Regular cardiac myocyte (primary cell): ENCODE measurements at places on chromosomes 7 and 10. TPM values are rescaled to one million over a fixed set of nuclear protein-coding genes. Genes with fewer than 3 reads are reported as not detected.

NACAD gene
- 0.38 and 0.56 TPM in 2 replicates for total RNA-seq

TRA2A gene
- 14.4 and 44.9 TPM in 2 replicates for total RNA-seq

BTBD16 gene
- total RNA-seq: under 0.01 TPM in 1 of 2 replicates, not detected in the other

LRRC4 gene
- total RNA-seq: 0.19 TPM in 1 of 2 replicates, not detected in the other

GCK gene
- 0.38 and 0.85 TPM in 2 replicates for total RNA-seq

FRG2B gene
- not detected in 2 replicates for total RNA-seq

ATP6V0A4 gene
- total RNA-seq: under 0.01 and 0.28 TPM in 2 replicates

EBLN1 gene
- not detected in 2 replicates for total RNA-seq

HABP2 gene
- total RNA-seq: under 0.01 and 0.19 TPM in 2 replicates

HOXA10 gene
- not detected in 2 replicates for total RNA-seq

FAM25C gene
- not detected in 2 replicates for total RNA-seq

FRMPD2 gene
- not detected in 2 replicates for total RNA-seq

DLG5 gene
- total RNA-seq: 22.8 and 35.1 TPM in 2 replicates

PON3 gene
- total RNA-seq: under 0.01 TPM in 2 replicates

ARL3 gene
- 6.2 and 11.5 TPM in 2 replicates for total RNA-seq

ERCC6 gene
- 62.7 and 78.9 TPM in 2 replicates for total RNA-seq

MYH16 gene
- total RNA-seq: under 0.01 TPM in 1 of 2 replicates, not detected in the other

TFPI2 gene
- total RNA-seq: 417 and 931 TPM in 2 replicates

TSPAN33 gene
- 0.19 and 0.85 TPM in 2 replicates for total RNA-seq

TMEM130 gene
- total RNA-seq: 0.38 and 0.56 TPM in 2 replicates

PIP gene
- 0.38 TPM in 1 of 2 replicates, not detected in the other for total RNA-seq

IFIT2 gene
- total RNA-seq: 12.3 and 22.8 TPM in 2 replicates

CABCOCO1 gene
- 0.28 TPM in 1 of 2 replicates, not detected in the other for total RNA-seq

PON1 gene
- not detected in 2 replicates for total RNA-seq
